ENCODE measurements at places on chromosomes 3 and 15.

DNA sequence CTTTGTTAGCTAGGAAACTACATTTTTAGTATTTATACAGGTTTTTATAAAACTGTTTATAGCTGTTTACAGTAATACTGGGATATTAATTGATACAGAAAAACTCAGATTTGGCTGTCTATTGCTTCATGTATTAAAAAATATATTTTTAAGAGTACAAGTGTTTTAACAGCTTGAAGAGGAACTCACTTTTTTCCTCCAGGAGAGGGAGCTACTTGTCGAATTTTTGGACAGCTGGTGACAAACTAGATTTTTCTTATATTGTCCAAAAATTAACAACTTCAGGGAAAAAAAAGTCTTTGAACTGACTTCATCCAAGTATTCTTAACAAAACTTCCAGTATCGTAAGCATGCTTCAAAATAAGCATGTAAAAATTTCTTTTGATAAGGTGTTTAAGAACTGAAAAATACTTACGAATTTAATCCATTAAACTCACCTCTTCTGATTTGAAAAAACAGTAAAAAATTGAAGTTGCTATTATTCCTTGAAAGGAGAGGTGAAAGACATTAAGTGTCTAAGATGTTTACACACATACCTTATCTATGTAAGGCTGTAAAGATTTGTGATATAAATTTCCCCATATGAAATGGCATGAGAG is 4.0 kb downstream of the DIPK2A start:
- no peak for DNase-seq

GRCh38 chr3:45551214-45552010 is 43.1 kb upstream of the LIMD1 start:
- DNase-seq: no peak

GRCh38 chr3:14127516-14128161 is 2.8 kb downstream of the TMEM43 start:
- DNase-seq: no peak

DNA sequence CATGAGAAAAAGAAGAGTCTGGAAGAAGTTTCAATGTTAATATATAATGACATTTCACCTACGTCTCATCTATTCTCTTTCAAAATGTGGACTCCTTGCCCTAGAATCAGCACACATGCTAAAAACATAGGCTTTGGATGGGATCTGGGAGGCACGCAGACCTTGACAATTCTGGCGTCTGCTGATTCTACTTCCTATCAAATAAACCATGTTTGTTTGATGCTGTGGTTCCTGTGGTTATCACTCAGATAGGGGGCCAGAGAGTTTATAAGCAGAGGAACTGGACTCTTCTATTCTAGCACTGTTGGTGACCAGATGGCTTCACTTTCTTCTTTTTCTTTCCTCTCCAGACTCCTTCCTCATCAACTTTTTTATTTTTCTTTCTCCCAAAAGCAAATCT is 336.8 kb downstream of the DIPK2A start:
- no peak for DNase-seq

DNA sequence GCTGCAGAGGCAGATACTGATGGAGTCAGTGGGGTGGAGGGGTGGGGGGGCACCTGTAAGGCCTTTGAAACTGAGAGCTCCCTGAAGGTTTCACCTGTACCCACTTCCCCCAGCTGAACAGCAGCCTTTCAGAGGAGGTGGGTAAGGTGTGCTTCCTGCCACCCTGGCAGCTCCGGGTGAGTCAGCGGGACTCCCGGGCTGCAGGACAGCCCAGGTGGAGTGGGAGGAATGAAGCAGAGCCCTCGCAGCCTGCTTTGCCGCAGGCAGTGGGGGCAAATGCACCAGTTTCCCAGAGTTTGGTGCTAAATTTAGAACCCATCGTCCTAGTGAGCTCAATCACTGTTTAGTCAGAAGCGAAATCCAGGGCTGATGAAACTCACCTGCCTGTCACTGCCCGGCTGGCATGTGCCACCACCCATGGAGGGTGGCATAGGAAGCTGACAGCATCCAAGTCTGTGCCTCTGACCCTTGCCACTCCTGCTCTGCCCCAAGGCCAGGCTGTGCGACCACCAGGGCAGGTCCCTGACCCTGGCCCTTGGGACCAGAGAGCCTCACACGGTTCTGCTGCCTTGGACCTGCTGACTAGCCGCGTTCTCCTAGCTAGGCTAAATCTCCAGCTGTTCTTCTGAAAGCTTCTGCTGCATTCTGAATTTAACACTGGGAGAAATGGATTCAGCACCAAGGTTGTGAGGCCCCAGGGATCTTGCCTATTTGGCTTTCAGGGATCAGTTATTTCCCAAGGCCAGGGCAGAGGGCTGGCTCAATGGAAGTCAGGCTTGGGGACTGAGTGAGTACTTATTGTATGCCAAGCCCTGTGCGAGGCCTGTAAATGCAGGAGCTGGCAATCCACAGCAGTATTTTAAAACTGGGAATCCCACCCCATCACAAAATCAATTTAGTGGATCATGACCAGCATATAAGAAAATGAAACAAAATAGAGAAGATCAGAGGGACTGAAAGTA is 67.3 kb upstream of the RASGRF1 start:
- DNase-seq: no peak
